LHCN-M2 (cell line): ENCODE measurements at places on chromosomes 2 and 18. TPM values are rescaled to one million over a fixed set of nuclear protein-coding genes. Genes with fewer than 3 reads are reported as not detected.

Gene DNAH7
- total RNA-seq = 0.26 and 0.86 TPM in 2 replicates

Gene UCN
- total RNA-seq = 1.2 and 2.2 TPM in 2 replicates

Gene LOXL3
- total RNA-seq = 9.9 and 11.7 TPM in 2 replicates

Gene DPYSL5
- total RNA-seq = not detected in 2 replicates

Gene C2orf92
- total RNA-seq = 0.80 and 0.83 TPM in 2 replicates

Gene ELAC1
- 4.9 and 6.7 TPM in 2 replicates for total RNA-seq

Gene NFE2L2
- total RNA-seq = 59.3 and 74.6 TPM in 2 replicates

Gene IL1F10
- not detected in 2 replicates for total RNA-seq
